Natural killer cell (primary cell): ENCODE measurements at places on chromosomes 13 and 19. TPM values are rescaled to one million over a fixed set of nuclear protein-coding genes. Genes with fewer than 3 reads are reported as not detected.
A peak's percentile ranks its signal among the peaks of the same experiment; 100 is the strongest.

Gene RDH8
- total RNA-seq, result not detected

Gene ZNF175
- total RNA-seq, result 4.8 TPM

Gene MATK
- 353 TPM for total RNA-seq

Gene FGF22
- 0.58 TPM for total RNA-seq

Gene LIM2
- total RNA-seq, result 5.9 TPM

Gene TUBA3C
- total RNA-seq, result not detected

Gene SLITRK5
- 0.02 TPM for total RNA-seq

GRCh38 chr13:111415246-111415645 lies 94.8 kb downstream of the TEX29 start:
- no peaks in the 10 kb centered on the region for H3K27me3 ChIP-seq
- no peak overlapping the region for H3K4me3 ChIP-seq
- H3K4me1 ChIP-seq, result no peaks in the 10 kb centered on the region
- no peak for DNase-seq
- H3K27ac ChIP-seq, result no peak overlapping the region

DNA sequence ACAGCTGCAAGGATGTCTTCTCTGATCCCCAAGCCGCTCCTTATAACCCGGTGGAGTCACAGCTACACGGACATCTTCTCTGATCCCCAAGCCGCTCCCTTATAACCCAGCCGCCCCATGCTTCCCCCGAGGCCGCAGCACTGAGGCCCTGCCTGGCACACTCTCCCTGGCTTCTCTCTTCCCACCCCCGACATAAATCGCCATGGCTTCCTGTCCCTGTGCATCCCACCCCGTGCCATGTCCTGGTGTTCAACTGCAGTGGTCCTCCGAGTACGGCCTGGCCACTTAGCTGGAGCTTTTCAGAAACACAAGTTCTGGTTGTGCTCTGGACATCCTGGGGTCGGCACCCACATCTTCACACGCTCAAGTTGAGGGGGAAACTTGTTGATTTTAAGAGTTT lies 60.4 kb downstream of the RASA3 start:
- H3K27me3 ChIP-seq, result no peaks in the 10 kb centered on the region
- DNase-seq, result no peak
- H3K4me1 ChIP-seq, result peaks cover 62% of the 10 kb centered on the region
- peaks cover 49% of the 10 kb centered on the region for H3K36me3 ChIP-seq
- H3K27ac ChIP-seq, result no peak overlapping the region
- no peak overlapping the region for H3K4me3 ChIP-seq

GRCh38 chr13:31105020-31105795 lies 56.5 kb downstream of the HSPH1 start:
- H3K27ac ChIP-seq, result no peak overlapping the region
- H3K27me3 ChIP-seq, result peaks cover 2% of the 10 kb centered on the region
- H3K4me1 ChIP-seq, result no peaks in the 10 kb centered on the region
- no peak overlapping the region for H3K4me3 ChIP-seq

DNA sequence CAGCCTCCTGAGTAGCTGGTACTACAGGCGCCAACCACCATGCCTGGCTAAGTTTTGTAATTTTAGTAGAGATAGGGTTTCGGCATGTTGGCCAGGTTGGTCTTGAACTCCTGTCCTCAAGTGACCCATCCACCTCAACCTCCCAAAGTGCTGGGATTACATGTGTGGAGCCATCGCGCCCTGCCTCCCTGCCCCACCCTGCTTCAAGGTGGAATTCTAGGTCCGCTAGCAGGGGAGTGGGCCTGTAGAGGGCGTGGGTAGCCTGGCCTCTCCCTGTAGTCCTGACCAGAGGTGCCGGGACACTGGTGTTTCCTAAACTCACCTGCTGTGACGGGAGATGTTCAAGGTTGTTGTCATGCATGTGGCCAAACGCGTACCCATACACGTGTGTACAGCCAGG lies 398 bp downstream of the SLC25A41 start:
- no peaks in the 10 kb centered on the region for H3K27me3 ChIP-seq
- no peak for DNase-seq
- H3K4me3 ChIP-seq, result no peak overlapping the region
- H3K36me3 ChIP-seq, result no peaks in the 10 kb centered on the region
- H3K4me1 ChIP-seq, result no peaks in the 10 kb centered on the region

GRCh38 chr19:2813235-2814160 lies 6.2 kb upstream of the ZNF554 start:
- no peak overlapping the region for H3K27ac ChIP-seq
- no peaks in the 10 kb centered on the region for H3K4me1 ChIP-seq
- H3K4me3 ChIP-seq, result no peak overlapping the region

- no peak overlapping the region for H3K27ac ChIP-seq
- no peak overlapping the region for H3K4me3 ChIP-seq
- DNase-seq, result no peak
Measured at GRCh38 chr13:75226733-75227435, 255.1 kb downstream of the TBC1D4 start.

GRCh38 chr13:50708461-50708860 lies 135.0 kb downstream of the DLEU7 start:
- H3K4me3 ChIP-seq, result no peak overlapping the region
- H3K27ac ChIP-seq, result no peak overlapping the region

- DNase-seq, result peak; percentile 80
- H3K27me3 ChIP-seq, result no peaks in the 10 kb centered on the region
- no peak overlapping the region for H3K4me3 ChIP-seq
- H3K36me3 ChIP-seq, result no peaks in the 10 kb centered on the region
- no peak overlapping the region for H3K27ac ChIP-seq
Measured at GRCh38 chr13:40315416-40316064, 350.9 kb downstream of the FOXO1 start.

DNA sequence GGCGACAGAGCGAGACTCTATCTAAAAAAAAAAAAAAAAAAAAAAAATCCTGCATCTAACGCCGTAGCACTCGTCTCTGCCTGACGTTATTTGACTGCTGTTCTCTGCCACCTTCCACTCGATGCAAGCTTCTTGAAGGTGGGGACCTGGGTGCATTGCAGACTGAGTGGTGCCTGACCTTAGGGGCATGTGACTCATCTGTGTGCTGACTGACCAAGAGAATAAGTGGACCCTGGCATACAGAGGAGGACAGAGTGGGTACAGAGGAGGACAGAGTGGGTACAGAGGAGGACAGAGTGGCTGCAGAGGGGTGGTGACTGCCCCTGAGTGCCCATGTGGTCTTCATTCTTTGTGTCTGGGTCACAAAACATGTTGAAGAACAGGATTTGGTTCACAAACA lies 7.6 kb downstream of the WTIP start:
- H3K36me3 ChIP-seq, result no peaks in the 10 kb centered on the region
- peaks cover 4% of the 10 kb centered on the region for H3K27me3 ChIP-seq

- no peak for DNase-seq
- H3K27ac ChIP-seq, result no peak overlapping the region
- no peaks in the 10 kb centered on the region for H3K36me3 ChIP-seq
- no peaks in the 10 kb centered on the region for H3K27me3 ChIP-seq
Measured at GRCh38 chr13:110758195-110758805, 44.8 kb downstream of the ING1 start.
